ENCODE measurements at places on chromosomes 7 and 10.

DNA sequence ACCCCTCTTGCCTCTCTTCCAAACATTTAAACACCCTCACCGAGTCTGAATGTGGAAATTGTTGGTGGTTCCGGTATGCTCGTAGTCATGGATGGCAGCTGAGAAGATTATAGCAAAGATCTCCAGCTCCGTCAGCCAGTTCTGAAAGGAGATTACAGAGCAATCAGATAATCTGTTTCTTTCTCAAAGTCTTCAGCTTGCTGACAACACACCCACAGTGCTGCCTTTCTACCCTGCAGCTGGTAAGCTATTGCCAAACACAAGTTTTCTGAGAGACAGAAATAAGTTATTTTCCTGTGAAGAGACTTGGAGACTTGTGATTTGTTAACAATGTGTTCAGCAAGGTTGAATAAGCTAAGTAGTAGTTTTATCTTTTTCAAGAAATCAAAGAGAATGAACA is 163.6 kb downstream of the PPP1R17 start:
- no peak for DNase-seq

DNA sequence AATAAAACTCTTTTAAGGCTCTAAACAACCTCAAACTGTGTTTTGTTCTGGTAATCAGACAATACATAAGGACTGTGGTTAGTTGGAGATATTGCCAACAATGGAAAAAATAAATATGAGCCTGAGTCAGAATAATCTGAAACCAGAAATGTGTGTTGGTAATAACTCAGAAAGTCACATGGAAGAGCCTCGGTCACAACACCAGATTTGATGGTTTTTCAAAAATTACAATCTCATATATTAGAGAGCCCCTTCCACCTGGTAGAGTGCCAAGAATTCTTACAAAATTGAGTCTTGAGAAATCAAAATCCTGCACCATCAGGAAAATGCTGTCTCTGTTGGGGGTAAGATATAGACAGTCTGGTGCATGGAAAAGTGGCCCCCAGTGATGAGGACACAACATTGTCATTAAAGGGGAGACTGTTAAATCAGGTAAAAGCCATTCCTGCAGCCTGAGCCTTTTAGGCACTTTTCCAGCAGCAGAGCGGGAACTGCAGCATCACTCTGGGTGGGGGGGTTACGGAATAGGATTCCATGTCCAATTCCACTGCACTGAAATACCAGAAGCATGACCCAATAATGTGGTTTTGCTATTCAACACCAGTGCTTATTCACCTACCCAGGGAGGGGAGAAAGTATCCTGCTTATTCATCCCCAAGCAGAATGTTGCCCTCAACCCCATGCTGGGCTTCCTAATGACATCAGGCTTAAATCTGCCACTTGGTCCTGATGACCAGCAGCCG is 9.5 kb upstream of the ADAM12 start:
- no peak for DNase-seq

GRCh38 chr10:36489181-36489580 is 636.2 kb upstream of the ANKRD30A start:
- DNase-seq = no peak

DNA sequence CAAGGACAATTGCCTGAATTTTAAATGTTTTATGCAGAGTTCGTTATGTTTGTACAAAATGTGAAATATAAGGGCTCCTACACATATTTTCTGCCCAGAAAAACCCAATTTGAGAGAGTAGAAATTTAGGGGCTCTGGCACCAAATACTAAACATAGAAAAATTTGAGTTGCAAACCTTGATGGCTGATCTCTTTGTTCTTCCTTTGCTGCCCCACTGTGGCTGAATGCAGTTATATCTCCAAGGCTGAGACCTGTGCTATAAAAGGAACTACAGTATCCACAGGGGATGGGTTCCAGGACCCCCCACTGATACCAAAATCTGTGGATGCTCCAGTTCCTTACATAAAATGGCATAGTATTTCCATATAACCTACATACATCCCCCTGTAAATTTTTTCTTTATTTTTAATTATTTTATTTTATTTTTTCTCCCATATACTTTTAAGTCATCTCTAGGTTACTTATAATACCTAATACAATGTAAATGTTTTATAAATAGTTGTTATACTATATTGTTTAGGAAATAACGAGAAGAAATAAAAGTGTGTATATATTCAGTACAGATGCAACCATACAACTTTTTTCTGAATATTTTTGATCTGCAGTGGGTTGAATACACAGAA is 22.5 kb downstream of the CFAP43 start:
- peak; percentile 40 for DNase-seq

- DNase-seq = peak; percentile 31
Measured at GRCh38 chr10:21599582-21599981, 65.5 kb downstream of the MLLT10 start.

DNA sequence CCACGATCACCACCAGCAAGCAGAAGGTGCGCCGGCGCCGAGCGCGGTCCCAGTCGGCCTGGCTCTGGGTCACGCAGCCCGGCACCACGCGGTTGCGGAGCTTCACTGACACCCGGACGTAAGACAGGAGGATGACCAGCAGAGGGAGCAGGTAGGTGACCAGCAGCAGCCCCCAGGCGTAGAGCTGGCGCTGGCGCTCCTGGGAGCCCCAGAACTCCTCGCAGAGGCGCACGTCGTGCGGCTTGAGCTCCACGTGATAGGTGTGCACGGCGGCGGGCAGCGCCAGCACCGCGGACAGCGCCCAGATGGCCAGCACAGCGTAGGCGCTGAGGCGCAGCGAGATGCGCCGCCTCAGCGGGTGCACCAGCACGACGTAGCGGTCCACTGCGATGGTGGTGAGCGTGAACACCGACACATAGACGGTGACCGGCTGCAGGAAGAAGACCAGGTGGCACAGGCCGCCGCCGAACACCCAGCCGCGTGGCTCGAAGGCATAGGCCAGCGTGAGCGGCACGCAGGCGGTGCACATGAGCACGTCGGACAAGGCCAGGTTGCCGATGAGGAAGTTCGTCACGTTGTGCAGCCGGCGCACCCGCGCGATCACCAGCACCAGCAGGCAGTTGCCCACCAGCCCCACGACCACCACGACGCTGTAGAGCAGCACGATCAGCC is 920 bp downstream of the PRLHR start:
- DNase-seq = peak; percentile 28

GRCh38 chr10:128759174-128759573 is 633.0 kb upstream of the MKI67 start:
- DNase-seq = no peak

DNA sequence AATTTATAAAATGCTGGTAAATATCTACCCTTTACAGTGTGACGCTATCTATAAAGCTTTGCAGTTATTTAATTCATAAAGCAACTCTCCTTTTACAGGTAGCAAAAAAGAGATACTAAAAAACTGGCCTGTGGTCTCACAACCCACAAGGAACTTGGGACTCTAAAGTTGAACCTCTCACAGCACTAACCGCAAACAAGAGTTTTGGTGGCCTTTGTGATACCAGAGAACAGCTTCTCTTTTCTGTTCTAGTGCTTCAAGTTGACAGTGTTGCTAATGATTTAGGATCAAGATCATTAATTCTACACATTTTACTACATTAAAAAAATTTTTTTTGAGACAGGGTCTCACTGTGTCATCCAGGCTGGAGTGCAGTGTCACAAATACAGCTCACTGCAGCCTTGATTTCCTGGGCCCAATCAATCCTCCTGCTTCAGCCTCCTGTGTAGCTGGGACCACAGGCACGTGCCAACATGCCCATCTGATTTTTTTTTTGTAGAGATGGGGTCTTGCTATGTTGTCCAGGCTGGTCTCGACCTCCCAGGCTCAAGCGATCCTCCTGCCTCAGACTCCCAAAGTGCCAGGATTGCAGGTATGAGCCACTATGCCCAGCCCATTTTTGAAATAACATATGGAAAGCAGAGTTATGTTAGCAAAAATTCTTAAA is 56.0 kb upstream of the ST8SIA6 start:
- peak; percentile 77 for DNase-seq

GRCh38 chr10:47109906-47110305 is 190.1 kb upstream of the GDF10 start:
- DNase-seq = no peak

GRCh38 chr10:77939561-77940001 is 13.0 kb upstream of the DLG5 start:
- no peak for DNase-seq

DNA sequence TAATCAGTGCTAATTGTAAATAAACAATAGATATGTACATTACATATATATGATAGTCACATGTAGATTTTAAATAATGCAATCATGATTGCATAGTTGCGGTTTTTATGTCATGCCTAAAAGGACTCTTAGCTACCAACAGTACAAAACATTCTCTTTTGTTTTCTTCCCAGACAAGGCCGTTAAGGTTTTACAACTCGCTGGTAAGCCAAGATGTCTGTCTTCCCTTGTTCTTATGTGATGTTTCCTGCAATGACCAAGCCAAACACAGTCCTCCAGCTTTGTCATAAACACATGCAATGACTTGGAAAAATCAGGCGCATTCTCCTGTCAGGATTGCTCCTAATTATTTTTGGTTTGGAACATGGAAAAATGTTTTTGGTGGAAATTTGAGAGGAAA is 192.3 kb upstream of the GLI3 start:
- DNase-seq = no peak

GRCh38 chr10:132492323-132493025 is 45.1 kb upstream of the INPP5A start:
- no peak for DNase-seq

GRCh38 chr7:55481155-55481554 is 91.1 kb downstream of the VOPP1 start:
- no peak for DNase-seq

DNA sequence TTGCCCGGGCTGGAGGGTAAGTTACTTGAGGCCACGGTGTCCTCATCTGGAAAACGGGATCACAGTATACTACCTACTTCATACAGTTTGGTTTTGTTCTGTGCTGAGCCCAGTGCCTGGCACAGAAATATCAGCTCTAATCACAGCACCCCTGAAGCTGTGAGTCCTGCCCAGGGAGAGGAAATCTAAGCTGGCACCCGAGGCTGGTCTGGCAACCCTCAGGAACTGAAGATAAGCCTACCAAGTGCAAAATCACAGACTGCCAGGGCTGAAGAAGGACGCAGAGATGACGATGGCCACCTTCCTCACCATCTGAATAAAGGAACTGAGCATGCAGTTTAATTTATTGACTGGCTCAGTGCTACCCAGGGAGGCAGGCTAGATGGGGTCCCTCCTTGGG is 7.7 kb upstream of the TMEM120A start:
- DNase-seq = no peak

- no peak for DNase-seq
Measured at GRCh38 chr10:52615756-52616394, 156.7 kb downstream of the MBL2 start.

GRCh38 chr7:127976738-127977120 is 54.5 kb downstream of the LRRC4 start:
- no peak for DNase-seq

DNA sequence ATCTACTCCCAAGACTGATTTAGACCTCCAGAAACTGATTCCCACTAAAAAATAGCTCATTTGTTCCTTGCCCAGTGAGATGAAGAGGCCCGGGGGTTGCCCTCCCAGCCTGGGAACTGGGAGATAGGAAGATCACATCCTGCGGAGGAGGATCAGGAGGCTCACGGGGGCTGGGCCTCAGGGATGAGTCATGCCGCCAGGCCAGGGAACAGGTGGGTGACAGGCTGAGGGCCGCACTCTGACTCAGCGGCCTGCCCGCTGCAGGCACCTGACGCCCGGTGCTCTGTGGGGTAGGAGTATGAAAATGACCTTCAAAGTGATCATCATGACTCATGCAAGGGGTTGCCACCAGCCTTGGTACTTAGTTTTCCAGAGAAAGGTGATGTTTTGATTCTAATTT is 104.5 kb upstream of the ZPBP start:
- peak; percentile 86 for DNase-seq

DNA sequence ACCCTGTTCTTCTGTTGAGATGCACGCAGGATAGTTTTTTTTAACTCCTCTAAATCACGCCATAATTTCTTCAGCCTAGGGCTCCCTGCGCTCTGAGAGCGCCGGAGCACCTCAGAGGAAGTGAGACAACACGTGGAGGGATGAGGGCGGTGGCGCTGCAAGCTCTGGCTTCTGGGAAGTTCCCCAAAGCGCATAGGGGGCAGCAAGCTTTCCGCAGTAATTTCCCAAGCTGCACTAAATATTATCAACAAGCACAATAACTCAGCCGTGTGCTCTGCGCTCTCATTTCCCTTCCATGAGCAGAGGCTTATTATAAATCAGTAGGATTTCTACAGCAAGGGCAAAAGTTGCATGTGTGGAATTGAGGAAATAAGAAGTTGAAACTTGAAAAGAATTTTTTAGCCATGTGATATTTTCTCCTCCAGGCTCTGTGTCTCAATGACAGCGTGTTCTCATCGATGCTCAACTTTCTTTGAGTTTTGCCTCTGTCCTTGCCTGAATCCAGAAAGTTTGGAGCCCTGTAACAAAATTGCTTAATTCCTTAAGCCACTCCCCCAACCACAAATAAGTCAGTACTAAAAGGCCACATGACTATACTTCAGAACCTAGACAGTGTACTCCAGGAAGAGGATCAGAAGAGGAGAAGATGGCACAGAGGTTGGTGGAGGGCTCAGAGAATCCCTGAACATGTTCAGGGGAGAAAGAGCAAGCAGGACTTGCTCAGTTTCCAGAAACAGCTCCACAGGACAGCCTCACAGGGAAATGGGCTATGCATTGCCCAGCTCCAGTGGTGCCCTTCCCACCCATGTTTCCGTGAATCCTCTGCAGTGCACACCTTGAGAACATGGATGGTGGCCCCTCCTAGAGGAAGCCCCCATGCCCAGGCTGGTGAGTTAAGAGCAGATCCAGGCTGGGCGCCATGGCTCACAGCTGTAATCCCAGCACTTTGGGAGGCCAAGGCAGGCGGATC is 221.5 kb upstream of the GHITM start:
- DNase-seq = peak; percentile 23

- DNase-seq = no peak
Measured at GRCh38 chr7:28999427-28999826, 41.3 kb upstream of the TRIL start.

DNA sequence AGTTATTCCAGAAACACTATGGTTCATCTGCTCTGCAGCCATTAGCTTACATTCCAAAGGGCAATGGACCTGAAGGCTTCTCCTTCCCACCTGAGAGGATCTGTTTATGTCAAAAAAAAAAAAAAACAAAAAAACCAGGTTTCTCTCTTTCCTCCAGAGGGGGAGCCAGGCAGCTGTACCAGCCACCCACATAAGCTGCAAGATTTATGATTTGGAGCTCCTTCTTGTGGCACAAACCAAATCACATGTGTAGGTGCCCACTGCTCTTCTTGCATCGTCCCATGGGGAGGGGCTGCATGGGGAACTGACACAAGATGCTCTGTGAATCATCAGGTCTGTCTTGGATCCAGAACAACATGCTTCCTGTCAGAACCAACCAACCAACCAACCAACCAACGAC is 231.6 kb upstream of the IGFBP3 start:
- DNase-seq = no peak

- no peak for DNase-seq
Measured at GRCh38 chr7:142539901-142540300, 209.4 kb upstream of the PRSS1 start.

- no peak for DNase-seq
Measured at GRCh38 chr7:38448054-38448453, 174.6 kb upstream of the TARP start.

DNA sequence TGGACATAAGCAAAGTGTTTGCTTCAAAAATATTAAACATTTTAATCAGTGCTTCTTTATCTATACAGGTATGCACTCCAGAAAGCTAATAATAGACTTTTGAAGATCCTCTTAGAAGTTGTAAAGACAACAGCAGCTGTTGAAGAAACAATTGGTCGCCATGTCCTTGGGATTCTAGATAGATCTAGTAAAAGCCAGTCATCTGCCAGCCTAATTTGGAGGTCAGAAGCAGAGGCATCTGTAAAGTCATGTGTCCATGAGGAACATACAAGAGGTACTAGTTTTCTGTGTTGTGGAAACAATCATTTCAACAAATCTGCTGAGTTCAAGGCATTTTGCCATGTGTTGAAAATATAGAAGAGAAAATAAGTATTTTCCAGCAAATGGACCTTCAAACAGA is 89.3 kb downstream of the CYP51A1 start:
- DNase-seq = no peak

All from activated CD4-positive, alpha-beta T cell treated with anti-CD3 and anti-CD28 coated beads, Interleukin-10, Interleukin-2, amounts not matched to agents 100 ng/mL and 50 ng/mL, durations not matched to agents 16 hours and 8 hours (primary cell).